ENCODE measurements at places on chromosomes 1 and 21. TPM values are rescaled to one million over a fixed set of nuclear protein-coding genes. Genes with fewer than 3 reads are reported as not detected.

- no peak for DNase-seq
Measured at GRCh38 chr21:42191064-42191463, 27.9 kb upstream of the ABCG1 start.

GRCh38 chr1:33636209-33636608, 163.8 kb downstream of the ZSCAN20 start:
- DNase-seq = no peak

DNA sequence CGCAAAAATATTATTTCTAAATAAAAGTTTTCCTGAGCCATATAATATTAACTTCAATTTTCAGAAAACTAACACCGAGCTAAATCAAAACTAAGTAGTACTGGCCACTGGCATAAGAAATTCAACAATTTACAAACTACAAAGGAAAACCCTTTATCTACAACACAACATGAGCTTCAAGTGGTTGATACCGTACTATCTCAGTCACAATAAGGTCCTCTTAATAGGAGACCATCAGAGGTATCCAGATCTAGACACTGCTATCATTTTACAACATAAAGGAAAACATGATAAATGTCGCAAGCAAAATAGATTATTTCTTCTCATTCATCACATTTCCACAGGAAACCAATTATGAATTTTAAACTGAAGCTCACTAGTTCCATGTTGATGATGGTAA, 39.5 kb downstream of the GATAD2B start:
- no peak for DNase-seq

DNA sequence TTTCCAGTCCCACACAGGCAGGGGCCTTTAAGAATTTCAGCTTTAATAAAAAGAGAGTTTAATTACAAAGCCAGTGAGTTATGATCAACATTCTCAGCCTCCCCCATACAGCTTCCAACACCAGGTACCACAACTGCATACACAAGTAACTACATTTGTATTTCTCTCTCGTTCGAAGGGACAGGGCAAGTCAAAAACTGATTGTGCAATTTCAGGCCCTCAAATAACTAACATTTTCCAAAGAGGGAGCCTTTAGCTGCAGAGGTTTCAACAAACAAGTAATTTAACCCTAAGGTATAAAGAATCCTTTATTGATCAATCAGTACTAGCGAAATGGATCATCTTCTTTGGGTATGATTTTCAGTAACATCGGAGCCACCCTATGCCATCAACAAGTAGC, 142.4 kb downstream of the ZNF281 start:
- DNase-seq = no peak

Gene ETV3L
- total RNA-seq = not detected

Gene SPATA21
- not detected for total RNA-seq

GRCh38 chr1:59243550-59243949, 53.3 kb upstream of the FGGY start:
- DNase-seq = no peak

GRCh38 chr21:9735421-9735961, 785.9 kb upstream of the TPTE start:
- DNase-seq = no peak

GRCh38 chr1:242523719-242524570, 552 bp downstream of the PLD5 start:
- DNase-seq = peak; percentile 72

Gene KRTAP11-1
- not detected for total RNA-seq

GRCh38 chr21:44994047-44994694, 54.3 kb downstream of the SLX9 start:
- DNase-seq = no peak

DNA sequence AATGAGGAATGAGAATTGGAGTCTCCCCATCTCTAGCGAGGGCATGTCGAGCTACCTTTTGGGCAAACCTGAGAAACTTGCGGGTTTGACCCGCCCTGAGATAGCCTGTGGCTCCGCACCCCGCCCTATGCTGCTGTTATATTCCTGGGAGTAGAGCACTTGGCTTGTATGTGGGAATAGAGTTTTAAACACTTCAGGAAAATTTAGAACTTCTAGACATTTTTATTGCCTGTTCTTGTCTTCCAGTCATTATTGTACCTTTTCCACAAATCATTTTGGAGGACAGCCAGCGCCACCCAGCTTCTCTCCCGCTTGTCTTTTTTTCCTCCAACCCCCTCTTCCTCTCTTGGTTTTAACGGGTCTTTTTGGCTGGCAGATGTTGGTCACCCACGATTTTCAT, 738 bp downstream of the GNPAT start:
- no peak for DNase-seq

- no peak for DNase-seq
Measured at GRCh38 chr1:56425494-56426037, 153.8 kb downstream of the PLPP3 start.

Gene CD48
- 21.5 TPM for total RNA-seq

Gene ITLN1
- 295 TPM for total RNA-seq

- peak; percentile 90 for DNase-seq
Measured at GRCh38 chr21:26842974-26843932, 2.0 kb downstream of the ADAMTS1 start.

Gene KDM5B
- 57.3 TPM for total RNA-seq

GRCh38 chr1:77424236-77424635, 142.4 kb downstream of the AK5 start:
- DNase-seq = no peak

Measured in upper lobe of right lung (tissue), 1 donor.